ENCODE measurements at places on chromosomes 1 and 21.

GRCh38 chr1:48374785-48375184 lies 97.2 kb downstream of the SPATA6 start:
- no peak for DNase-seq

GRCh38 chr1:3553166-3553939 lies 58.0 kb downstream of the MEGF6 start:
- DNase-seq, result no peak

- no peak for DNase-seq
Measured at GRCh38 chr1:24503870-24504523, 1.4 kb downstream of the RCAN3 start.

DNA sequence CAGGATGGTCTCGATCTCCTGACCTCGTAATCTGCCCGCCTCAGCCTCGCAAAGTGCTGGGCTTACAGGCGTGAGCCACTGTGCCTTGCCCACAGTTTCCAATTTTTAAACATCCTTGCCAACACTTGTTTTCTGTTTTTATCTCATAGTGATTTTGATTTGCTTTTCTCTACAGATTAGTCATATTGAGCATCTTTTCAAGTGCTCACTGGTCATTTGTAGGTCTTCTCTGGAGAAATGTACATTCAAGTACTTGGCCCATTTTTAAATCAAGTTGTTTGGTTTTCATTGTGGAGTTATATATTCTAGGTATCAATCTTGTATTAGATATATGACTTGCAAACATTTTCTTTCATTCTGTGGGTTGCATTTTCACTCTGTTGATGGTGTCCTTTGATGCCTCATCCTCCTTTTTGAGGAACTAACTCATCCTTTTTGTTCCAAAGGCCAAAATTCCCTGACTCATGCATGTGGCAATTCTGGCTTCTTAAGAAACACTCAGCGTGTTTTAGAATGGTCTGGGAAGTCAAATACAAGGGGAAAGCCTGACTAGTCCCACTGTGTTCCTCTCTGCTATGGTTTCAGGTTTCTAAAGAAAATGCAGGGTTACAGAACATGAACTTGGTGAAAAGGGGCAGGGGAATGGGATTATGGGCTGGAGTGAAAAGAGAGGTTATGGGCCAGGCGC lies 37.3 kb downstream of the PTAFR start:
- no peak for DNase-seq

GRCh38 chr21:36861595-36862323 lies 104.7 kb downstream of the HLCS start:
- no peak for DNase-seq

DNA sequence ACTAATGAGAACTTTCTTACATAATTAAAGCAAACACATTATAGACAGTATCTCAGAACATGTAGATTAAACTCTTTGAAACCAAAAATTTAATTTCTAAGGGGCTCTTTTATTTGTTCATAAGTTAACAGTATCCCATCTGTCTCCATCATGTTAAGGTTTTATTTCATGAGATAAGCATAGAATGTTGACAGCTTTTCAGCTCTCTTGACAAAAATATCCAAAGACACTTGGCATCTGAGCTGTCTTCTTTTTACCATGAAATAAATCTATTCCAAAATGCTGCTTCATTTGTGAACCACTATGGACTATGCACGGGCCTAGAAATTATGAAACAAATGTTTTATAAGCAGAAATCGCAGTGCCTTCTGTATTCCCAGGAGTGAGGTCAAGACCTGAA lies 45.2 kb downstream of the SCYL3 start:
- no peak for DNase-seq

DNA sequence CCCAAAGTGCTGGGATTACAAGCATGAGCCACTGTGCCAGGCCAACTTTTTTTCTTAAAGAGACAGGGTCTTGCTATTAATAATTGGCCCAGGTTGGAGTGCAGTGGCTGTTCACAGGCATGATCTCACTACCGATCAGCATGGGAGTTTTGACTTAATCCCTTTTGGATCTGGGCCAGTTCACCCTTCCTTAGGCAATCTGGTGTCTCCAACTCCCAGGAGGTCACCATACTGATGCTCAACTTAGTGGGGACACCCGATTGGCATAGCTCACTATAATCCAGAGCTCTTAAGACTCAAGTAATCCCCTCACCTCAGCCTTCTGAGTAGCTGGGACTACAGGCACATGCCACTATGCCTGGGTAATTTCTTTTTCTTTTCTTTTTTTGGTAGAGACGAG lies 64.2 kb upstream of the SCYL3 start:
- no peak for DNase-seq

DNA sequence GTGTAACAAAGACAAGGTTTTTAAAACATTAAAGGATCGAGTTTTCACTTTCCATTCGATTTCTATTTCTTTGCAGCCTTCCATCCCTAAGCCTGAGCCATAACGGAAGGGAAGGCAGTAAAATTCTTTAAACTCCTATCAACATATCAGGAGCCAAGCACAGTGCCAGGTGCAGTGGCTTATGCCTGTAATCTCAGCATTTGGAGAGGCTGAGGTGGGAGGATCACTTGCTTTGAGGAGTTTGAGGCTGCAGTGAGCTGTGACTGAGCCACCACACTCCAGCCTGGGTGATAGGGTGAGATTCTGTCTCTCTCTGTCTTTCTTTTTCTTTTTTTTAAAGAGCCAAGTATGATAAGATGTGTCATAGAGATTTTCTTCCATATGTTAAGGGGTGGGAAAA lies 217.5 kb upstream of the GREM2 start:
- no peak for DNase-seq

GRCh38 chr1:26874896-26875295 lies 11.9 kb downstream of the SFN start:
- no peak for DNase-seq

DNA sequence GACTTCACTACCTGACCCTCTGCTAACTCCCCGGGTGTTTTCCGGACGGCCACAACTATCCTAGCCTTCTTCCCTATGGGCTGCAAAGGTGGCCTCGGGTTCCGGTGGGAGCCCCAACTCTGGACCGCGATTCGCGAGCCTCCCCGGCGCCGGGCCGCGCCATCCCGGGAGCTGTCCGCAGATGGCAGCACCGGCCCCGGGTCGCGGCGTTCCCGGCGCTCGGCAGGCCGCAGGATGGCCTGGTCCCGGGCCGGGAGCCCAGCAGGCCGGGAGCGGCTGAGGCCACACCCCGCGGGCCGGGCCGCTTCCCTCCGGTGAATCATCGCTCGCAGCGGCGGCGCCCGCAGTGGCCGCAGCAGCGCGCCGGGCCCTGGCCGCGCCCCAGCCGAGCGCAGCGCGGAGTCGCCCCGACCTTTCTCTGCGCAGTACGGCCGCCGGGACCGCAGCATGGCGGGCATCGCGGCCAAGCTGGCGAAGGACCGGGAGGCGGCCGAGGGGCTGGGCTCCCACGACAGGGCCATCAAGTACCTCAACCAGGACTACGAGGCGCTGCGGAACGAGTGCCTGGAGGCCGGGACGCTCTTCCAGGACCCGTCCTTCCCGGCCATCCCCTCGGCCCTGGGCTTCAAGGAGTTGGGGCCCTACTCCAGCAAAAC lies at the start of gene CAPN2:
CAPN2 (plus strand) TSS at position 346 of the 656 bp plus-strand sequence; CDS start at position 448, 102 bp downstream.
- peak; percentile 91 for DNase-seq

DNA sequence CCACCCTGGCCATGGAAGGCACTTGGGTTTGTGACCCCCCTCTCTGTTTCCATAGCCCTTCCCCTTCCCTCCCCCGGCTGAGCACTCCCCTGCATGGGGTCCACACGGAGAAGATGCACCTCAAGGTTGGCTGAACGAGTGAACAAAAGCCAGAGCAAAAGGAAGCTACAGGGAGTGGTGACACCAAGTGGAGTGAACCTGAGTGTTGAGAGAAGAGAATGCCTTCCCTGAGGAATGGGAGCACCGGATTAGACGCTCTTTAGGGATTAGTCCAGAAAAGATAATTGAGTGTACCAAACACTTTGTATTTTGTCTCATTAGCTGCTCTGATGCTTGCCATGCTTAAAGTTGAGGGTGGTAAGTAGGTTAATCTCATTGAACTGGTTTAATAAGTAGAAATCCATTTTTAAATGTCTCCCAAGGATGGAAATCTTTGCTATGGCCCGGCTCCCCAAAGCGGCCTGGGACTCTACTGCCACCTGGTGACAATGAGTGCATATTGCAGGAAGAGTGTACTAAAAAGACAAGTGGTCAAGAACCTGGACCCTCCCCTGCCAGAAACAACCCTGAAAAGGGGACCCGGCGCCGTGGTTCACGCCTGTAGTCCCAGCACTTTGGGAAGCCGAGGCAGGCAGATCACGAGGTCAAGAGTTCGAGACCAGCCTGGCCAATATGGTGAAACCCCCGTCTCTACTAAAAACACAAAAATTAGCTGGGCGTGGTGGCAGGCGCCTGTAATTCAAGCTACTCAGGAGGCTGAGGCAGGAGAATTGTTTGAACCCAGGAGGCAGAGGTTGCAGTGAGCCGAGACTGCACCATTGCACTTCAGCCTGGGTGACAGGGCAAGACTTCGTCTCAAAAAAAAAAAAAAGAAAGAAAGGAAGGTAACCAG lies 150.6 kb upstream of the ZC3H12A start:
- DNase-seq, result no peak

GRCh38 chr21:42850866-42851391 lies 28.4 kb downstream of the WDR4 start:
- no peak for DNase-seq

- peak; percentile 55 for DNase-seq
Measured at GRCh38 chr21:29190923-29191331, 60.5 kb downstream of the MAP3K7CL start.

DNA sequence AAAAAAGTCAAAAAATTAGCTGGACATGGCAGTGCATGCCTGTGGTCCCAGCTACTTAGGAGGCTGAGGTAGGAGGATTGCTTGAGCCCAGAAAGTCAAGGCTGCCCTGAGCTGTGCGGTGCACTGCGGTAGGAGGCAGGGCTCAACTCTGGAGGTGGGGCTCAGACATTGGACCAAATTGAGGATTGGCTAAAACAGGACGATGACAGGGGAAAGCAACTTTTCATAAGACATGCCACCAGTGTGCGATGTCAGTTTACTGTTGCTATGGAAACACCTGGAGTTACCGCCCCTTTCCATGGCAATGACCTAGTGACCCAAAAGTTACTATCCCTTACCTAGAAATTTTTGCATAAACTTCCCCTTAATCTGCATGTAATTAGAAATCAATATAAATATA lies 85.3 kb downstream of the DISP3 start:
- DNase-seq, result no peak

GRCh38 chr1:184859381-184860105 lies 104.9 kb upstream of the EDEM3 start:
- no peak for DNase-seq

DNA sequence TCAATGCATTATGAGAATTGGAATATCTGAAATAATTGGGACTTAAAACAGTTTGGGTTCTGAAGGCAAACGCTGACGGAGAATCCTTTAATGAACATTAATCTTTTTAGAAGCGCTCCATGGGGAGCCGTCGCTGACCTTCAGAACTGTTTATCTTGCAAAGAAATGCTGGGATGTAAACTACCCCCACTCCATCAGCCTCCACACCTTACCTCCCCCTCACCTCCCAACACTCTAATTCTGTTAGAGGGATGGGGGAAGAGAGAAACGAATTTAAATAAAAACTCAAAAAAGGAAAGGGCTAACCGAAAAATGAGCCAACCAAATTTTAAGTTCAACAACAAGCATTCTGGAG lies 44.1 kb upstream of the DNAJC6 start:
- DNase-seq, result no peak

DNA sequence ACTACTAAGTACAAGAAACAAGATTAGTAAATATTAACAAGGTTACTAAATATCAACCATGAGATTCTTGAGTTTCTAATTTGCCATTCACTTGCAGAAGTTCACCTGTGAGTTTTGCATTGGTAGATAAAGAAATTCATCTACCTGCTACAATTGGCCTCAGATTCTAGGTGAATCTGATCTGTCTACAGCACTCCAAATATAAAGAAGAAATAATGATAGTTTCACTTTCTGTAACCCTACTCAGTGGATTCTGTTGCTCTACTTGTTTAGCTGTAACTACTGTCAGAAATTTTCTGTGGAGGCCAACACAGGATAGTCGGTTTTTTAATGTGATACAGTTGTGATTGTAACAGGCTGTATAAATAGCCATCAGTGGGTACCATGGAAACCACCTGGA lies 118.6 kb downstream of the NR5A2 start:
- DNase-seq, result no peak

DNA sequence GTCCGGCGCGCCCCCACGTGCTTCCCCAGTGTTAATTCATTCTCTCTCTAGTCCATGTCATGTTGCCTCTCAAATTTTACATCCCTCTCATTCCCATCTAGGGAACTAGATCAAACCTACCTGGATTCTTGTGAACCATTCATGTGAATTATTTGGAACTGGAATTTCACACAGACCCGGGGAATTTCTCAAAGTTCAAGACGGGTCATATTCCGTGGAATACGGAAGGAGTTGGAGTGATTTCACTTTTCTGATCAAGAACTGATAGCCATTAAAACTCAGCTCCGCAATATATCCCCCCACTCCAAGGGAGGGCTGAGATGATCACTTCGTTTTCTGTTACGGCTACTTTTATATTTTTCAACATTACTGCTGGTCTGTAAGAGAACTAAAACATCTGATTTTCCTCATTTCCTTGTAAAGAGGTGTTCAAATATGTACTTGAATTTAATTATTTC lies 1.0 kb upstream of the ENO1 start:
- DNase-seq, result no peak

GRCh38 chr1:181149326-181150125 lies 61.0 kb downstream of the IER5 start:
- no peak for DNase-seq

- no peak for DNase-seq
Measured at GRCh38 chr1:55702064-55702463, 486.9 kb upstream of the USP24 start.

- no peak for DNase-seq
Measured at GRCh38 chr1:216936779-216937178, 213.6 kb upstream of the ESRRG start.

- no peak for DNase-seq
Measured at GRCh38 chr1:117642963-117643362, 37.1 kb downstream of the TENT5C start.

DNA sequence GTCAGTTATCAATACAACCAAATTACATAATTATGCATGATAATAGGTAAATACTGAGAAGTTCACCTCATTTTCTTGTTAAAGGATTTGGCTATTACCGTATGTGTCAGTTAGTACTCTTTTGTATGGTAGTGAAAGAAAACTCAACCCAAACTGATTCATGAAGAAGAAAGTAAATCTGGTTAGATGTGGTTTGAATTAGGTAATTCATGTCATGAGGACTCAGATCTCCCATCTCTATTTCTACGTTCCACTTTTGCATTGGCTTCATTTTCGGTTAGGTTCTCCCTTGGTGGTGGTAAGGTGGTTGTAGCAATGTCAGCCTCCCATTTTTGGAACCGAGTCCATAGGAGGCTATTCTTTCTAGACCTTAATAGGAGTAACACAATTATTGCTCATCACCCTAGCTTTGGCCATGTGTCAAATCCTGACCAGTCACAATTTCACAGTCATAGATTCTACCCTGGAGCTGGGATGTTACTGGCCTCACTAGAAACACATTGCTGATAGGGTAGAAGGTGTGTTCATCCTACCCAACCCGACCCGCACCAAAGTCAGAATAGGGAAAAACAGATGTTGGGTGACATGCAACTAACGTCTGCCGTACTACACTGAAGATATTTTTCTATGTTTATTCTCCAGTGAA lies 97.6 kb downstream of the OSBPL9 start:
- no peak for DNase-seq

All from Right ventricle myocardium superior (tissue), 1 donor.